T-cell (primary cell): ENCODE measurements at places on chromosomes 11 and 22. TPM values are rescaled to one million over a fixed set of nuclear protein-coding genes. Genes with fewer than 3 reads are reported as not detected.

Gene SCT
- total RNA-seq, result not detected

Gene ZNF280B
- 1.8 TPM for total RNA-seq

Gene SOX10
- not detected for total RNA-seq

Gene SYT7
- total RNA-seq, result 0.19 TPM

Gene TRPC6
- total RNA-seq, result not detected

Gene DEUP1
- not detected for total RNA-seq

Gene KRTAP5-7
- not detected for total RNA-seq

Gene CCDC116
- not detected for total RNA-seq

Gene NAALAD2
- total RNA-seq, result not detected

Gene P2RY2
- 0.12 TPM for total RNA-seq

Gene SF1
- 732 TPM for total RNA-seq

Gene FANCF
- 10.2 TPM for total RNA-seq

Gene NLRP14
- total RNA-seq, result not detected

Gene PARVG
- 153 TPM for total RNA-seq

Gene RASD2
- not detected for total RNA-seq

Gene SYNGR1
- total RNA-seq, result 1.1 TPM
